ENCODE measurements at places on chromosomes 13 and 19. TPM values are rescaled to one million over a fixed set of nuclear protein-coding genes. Genes with fewer than 3 reads are reported as not detected.

FCGBP gene
- not detected for total RNA-seq

PRR20D gene
- not detected for total RNA-seq

RHPN2 gene
- total RNA-seq: 2.2 TPM

NFIX gene
- total RNA-seq: 10.0 TPM

SPINT2 gene
- 0.28 TPM for total RNA-seq

RYR1 gene
- not detected for total RNA-seq

SLC17A7 gene
- not detected for total RNA-seq

HSD17B14 gene
- total RNA-seq: 0.54 TPM

GRCh38 chr13:44237276-44237767 lies 136.3 kb upstream of the SERP2 start:
- no peak overlapping the region for H3K4me3 ChIP-seq
- peak; percentile 98 for DNase-seq
- H3K4me1 ChIP-seq: peaks cover 11% of the 10 kb centered on the region
- H3K36me3 ChIP-seq: no peaks in the 10 kb centered on the region
- H3K27me3 ChIP-seq: no peaks in the 10 kb centered on the region

- H3K27ac ChIP-seq: no peak overlapping the region
- no peaks in the 10 kb centered on the region for H3K4me1 ChIP-seq
- no peaks in the 10 kb centered on the region for H3K27me3 ChIP-seq
- H3K4me3 ChIP-seq: no peak overlapping the region
- no peak for DNase-seq
These were observed 194.7 kb downstream of the ZNF536 start for GRCh38 chr19:30566681-30567420.

GRCh38 chr19:29967623-29968022 lies 25.6 kb downstream of the URI1 start:
- H3K36me3 ChIP-seq: no peaks in the 10 kb centered on the region
- H3K4me3 ChIP-seq: no peak overlapping the region
- H3K4me1 ChIP-seq: peaks cover 25% of the 10 kb centered on the region
- H3K27ac ChIP-seq: no peak overlapping the region

- H3K4me1 ChIP-seq: peaks cover 17% of the 10 kb centered on the region
- peak within 1 kb of the TSS; percentile 90 for H3K27ac ChIP-seq
- no peaks in the 10 kb centered on the region for H3K27me3 ChIP-seq
- peaks cover 31% of the 10 kb centered on the region for H3K36me3 ChIP-seq
- DNase-seq: no peak
These were observed at the start of gene NUMBL for GRCh38 chr19:40690050-40690692. Gene NUMBL, minus strand, starts transcription at chr19:40690651. Its CDS starts 168 bp downstream, at chr19:40690483.

DNA sequence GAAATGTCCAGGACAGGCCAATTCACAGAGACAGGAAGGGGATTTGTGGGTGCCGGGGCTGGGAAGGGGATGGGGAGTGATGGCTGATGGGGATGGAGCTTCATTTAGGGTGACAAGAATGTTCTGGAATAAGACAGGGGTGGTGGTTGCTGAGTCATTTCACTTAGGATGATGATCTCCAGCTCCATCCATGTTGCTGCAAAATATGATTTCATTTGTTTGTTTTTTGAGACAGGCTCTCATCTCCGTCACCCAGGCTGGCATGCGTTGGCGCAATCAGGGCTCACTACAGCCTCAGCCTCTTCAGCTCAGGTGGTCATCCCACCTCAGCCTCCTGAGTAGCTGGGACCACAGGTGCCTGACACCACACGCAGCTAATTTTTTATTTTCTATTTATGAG lies 3.1 kb upstream of the JSRP1 start:
- no peaks in the 10 kb centered on the region for H3K4me1 ChIP-seq
- H3K27ac ChIP-seq: no peak overlapping the region
- no peaks in the 10 kb centered on the region for H3K27me3 ChIP-seq
- H3K4me3 ChIP-seq: no peak overlapping the region
- H3K36me3 ChIP-seq: no peaks in the 10 kb centered on the region

- no peak overlapping the region for H3K4me3 ChIP-seq
- H3K27me3 ChIP-seq: peaks cover 2% of the 10 kb centered on the region
- H3K36me3 ChIP-seq: no peaks in the 10 kb centered on the region
- H3K27ac ChIP-seq: no peak overlapping the region
These were observed 39.3 kb upstream of the RGCC start for GRCh38 chr13:41418027-41418426.

GRCh38 chr19:36973021-36973843 lies 57.1 kb downstream of the ZNF568 start:
- DNase-seq: peak; percentile 50
- peak overlapping the region; percentile 75 for H3K27ac ChIP-seq
- H3K36me3 ChIP-seq: no peaks in the 10 kb centered on the region
- H3K4me3 ChIP-seq: peak overlapping the region; percentile 96

GRCh38 chr13:94708031-94708859 lies 4.1 kb downstream of the SOX21 start:
- no peak overlapping the region for H3K4me3 ChIP-seq
- peaks cover 3% of the 10 kb centered on the region for H3K4me1 ChIP-seq
- no peaks in the 10 kb centered on the region for H3K36me3 ChIP-seq
- peaks cover 93% of the 10 kb centered on the region for H3K27me3 ChIP-seq

DNA sequence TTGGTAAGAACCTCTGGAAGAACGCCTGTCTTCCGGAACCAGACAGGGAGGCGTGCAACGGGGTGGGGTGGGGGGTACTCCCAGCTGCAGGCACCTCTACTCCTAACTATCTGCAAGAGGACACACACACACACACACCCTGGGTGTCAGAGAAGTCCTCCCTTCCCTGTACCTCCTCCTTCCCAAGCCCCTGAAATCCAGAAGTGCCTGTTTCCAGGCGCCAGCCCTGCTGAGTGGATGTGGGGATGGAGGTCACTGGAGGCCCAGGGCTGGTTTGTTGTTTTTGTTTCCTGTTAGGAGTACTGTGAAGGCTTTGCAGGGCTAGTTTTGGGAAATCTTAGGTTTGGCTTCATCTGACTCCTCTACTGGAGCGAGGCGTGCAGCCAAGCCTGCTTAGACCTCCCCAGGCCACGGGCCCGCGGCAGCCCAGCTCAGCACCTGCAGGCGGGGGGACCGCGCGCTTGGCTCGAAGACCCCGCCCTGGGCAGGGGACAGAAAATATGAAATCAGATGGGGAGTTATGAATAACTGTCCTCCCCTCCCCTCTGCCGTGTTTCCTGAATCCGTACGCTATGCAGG lies 36.4 kb downstream of the SOX1 start:
- DNase-seq: no peak
- no peaks in the 10 kb centered on the region for H3K36me3 ChIP-seq
- no peak overlapping the region for H3K4me3 ChIP-seq
- no peaks in the 10 kb centered on the region for H3K4me1 ChIP-seq

- no peak within 1 kb of the TSS for H3K27ac ChIP-seq
- H3K36me3 ChIP-seq: no peaks in the 10 kb centered on the region
- no peak for DNase-seq
- peaks cover 22% of the 10 kb centered on the region for H3K27me3 ChIP-seq
- peak within 1 kb of the TSS; percentile 55 for H3K4me3 ChIP-seq
These were observed at the start of gene FBXO27 for GRCh38 chr19:39032063-39032918. Gene FBXO27, minus strand, starts transcription at chr19:39032549. Its CDS starts 322 bp downstream, at chr19:39032227.

GRCh38 chr13:75299246-75299645 lies 182.7 kb downstream of the TBC1D4 start:
- H3K36me3 ChIP-seq: no peaks in the 10 kb centered on the region
- H3K4me1 ChIP-seq: no peaks in the 10 kb centered on the region
- no peak for DNase-seq
- H3K4me3 ChIP-seq: no peak overlapping the region
- no peaks in the 10 kb centered on the region for H3K27me3 ChIP-seq
- H3K27ac ChIP-seq: no peak overlapping the region

GRCh38 chr13:32838945-32839344 lies 177.3 kb upstream of the KL start:
- H3K36me3 ChIP-seq: no peaks in the 10 kb centered on the region
- DNase-seq: peak; percentile 59
- peaks cover 23% of the 10 kb centered on the region for H3K4me1 ChIP-seq
- no peaks in the 10 kb centered on the region for H3K27me3 ChIP-seq

DNA sequence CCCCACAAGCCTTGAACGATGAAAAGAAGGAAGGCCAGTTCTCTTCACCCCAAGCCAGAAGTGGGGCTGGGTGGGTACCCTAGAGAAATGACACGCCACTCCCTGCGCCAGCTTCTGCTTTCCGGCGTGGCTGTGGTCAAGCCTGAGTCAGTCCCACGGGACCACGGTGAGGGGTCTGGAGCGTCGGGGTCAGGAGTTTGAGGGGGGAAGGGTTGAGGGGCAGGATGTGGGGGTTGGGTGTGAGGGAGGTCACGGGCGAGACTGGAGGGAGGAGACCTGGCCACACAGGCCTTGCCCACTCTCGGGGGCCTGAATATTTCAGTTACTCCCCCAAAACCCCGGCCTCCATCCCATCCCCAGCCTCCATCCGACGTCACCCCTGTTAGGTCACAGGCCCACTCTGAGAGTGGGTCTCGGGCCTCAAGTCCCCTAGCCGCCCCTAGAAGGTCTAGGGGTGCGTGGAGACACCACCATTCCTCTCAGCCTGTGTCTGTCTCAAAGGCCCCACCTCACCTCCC lies 500 bp upstream of the IFI30 start:
- peaks cover 4% of the 10 kb centered on the region for H3K27me3 ChIP-seq
- H3K36me3 ChIP-seq: peaks cover 10% of the 10 kb centered on the region
- peak overlapping the region; percentile 85 for H3K4me3 ChIP-seq
- peaks cover 3% of the 10 kb centered on the region for H3K4me1 ChIP-seq
- no peak overlapping the region for H3K27ac ChIP-seq

- H3K27me3 ChIP-seq: peaks cover 4% of the 10 kb centered on the region
- DNase-seq: peak; percentile 51
- H3K27ac ChIP-seq: no peak overlapping the region
- no peak overlapping the region for H3K4me3 ChIP-seq
- H3K4me1 ChIP-seq: 0 out of 2 replicates have a peak, but pooled peaks cover under 1% of the 10 kb centered on the region
These were observed 25.5 kb upstream of the ATP12A start for GRCh38 chr13:24654741-24655140.

DNA sequence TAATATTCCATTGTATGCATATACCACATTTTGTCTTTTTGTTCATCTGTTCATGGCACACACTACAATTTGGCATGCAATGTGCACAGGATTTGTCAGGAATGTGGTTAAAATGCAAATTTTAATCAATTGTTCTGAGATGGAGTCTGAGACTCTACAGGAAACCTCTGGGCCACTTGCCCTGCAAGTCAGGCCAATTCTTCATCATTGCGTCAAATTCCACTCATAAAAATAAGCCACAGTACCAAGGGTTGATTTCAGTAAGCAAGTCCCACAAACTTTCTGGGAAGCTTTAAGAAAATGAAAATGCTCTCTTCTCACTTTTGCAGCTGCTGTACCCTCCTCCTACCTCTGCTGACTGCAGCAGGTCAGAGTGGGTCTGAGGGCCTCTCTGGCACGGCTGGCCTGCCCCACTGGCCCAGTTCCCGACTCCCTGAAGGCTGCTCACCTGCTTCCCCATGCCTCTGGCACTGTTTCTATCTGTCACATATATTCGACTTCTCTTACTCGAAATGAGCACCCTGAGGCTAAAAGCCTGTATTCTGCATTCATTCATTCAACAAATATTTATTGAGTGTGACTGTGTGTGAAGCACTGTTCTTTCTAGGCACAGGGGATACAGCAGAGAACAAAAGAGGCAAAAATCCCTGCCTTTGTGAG lies 83.8 kb upstream of the WASF3 start:
- no peak overlapping the region for H3K27ac ChIP-seq
- H3K4me1 ChIP-seq: peaks cover 9% of the 10 kb centered on the region
- DNase-seq: no peak
- H3K36me3 ChIP-seq: no peaks in the 10 kb centered on the region
- H3K4me3 ChIP-seq: no peak overlapping the region

DNA sequence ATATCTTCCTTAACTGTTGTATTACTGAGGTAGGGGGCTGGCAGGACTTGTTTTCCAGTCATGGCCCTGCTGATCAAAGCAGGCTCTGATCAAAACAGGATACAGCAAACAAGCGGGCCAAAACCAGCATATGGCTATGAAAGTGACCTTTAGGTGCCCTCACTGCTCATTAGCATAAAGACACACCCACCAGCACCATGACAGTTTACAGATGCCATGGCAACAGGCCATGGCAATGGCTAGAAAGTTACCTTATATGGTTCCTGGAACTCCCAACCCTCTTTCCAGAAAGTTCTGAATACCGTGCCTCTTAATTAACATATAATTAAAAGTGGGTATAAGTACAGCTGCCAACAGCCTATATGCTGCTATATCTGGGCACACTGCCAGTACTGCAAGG lies 551.4 kb upstream of the SGCG start:
- no peak for DNase-seq
- H3K4me3 ChIP-seq: no peak overlapping the region
- no peaks in the 10 kb centered on the region for H3K27me3 ChIP-seq
- H3K27ac ChIP-seq: no peak overlapping the region

- no peaks in the 10 kb centered on the region for H3K4me1 ChIP-seq
- DNase-seq: no peak
- H3K4me3 ChIP-seq: no peak overlapping the region
- no peaks in the 10 kb centered on the region for H3K36me3 ChIP-seq
These were observed 307.4 kb downstream of the KLF5 start for GRCh38 chr13:73366241-73366640.

GRCh38 chr19:56270676-56271075 lies 1.9 kb upstream of the EDDM13 start:
- no peaks in the 10 kb centered on the region for H3K27me3 ChIP-seq
- peak; percentile 14 for DNase-seq
- no peaks in the 10 kb centered on the region for H3K36me3 ChIP-seq
- H3K4me3 ChIP-seq: no peak overlapping the region

DNA sequence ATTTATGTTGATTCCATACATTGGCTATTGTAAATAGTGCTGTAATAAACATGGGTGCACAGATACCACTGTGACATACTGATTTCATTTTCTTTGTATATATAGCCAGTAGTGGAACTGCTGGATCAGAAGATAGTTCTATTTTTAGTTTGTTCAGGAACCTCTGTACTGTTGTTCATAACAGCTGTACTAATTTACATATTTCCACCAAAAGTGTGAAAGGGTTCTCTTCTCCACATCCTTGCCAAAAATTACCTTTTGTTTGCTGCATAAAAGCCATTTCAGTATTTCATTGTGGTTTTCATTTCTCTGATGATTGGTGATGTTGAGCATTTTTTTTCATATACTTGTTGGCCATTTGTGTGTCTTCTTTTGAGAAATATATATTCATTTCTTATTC lies 1962.1 kb downstream of the PCDH9 start:
- H3K27ac ChIP-seq: no peak overlapping the region
- no peak overlapping the region for H3K4me3 ChIP-seq
- H3K4me1 ChIP-seq: no peaks in the 10 kb centered on the region
- no peaks in the 10 kb centered on the region for H3K27me3 ChIP-seq
- no peak for DNase-seq
- no peaks in the 10 kb centered on the region for H3K36me3 ChIP-seq

DNA sequence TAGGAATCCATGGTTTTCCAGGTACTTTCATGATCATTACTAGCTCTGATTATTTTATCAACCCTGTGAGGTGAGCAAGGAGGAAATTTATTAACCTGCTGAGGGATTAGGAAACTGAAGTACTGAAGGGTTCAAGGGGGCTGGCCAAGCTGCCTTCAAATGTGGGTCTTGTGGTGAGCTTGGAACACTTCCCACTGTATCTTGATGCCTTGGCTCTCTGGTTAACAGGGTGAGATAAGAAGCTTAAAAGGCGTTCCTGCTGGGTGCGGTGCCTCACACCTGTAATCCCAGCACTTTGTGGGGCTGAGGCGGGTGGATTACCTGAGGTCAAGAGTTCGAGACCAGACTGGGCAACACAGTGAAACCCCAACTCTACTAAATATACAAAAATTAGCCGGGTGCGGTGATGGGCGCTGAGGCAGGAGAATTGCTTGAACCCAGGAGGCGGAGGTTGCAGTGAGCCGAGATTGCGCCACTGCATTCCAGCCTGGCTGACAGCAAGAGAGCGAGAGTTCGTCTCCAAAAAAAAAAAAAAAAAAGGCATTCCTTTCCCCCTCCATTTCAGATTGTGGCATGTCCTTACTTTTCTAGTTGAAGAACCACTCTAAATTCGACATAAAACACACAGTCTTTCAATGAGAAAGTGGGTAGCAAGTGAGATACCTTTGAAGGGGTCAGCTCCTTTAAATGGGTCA lies 70.2 kb downstream of the KLF2 start:
- peaks cover 3% of the 10 kb centered on the region for H3K4me1 ChIP-seq
- no peaks in the 10 kb centered on the region for H3K27me3 ChIP-seq
- peaks cover 29% of the 10 kb centered on the region for H3K36me3 ChIP-seq
- no peak overlapping the region for H3K4me3 ChIP-seq

Data from IMR-90 (cell line).